ENCODE measurements at places on chromosomes 13 and 19. TPM values are rescaled to one million over a fixed set of nuclear protein-coding genes. Genes with fewer than 3 reads are reported as not detected.

DNA sequence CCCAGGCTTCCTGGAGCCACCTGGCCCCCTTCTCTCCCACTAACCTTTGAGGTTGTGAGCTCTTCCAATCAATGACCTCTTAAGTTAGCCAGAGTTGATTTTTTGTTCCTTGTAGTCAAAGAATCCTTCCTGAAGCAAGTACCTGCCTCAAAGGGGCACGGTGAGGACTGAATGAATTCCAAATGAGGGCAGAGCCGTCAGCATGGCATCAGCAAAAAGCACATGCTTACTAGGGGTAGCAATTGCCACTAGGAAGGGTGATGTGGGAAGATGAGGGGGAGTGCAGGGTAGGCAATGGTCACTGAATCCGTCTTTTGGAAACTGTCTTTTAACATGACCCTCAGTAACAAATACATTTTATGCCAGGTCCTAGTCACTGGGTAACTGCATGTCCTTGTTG, 15.6 kb upstream of the DHRS12 start:
- H3K4me3 ChIP-seq: no peak overlapping the region
- H3K27me3 ChIP-seq: no peaks in the 10 kb centered on the region
- no peak overlapping the region for H3K27ac ChIP-seq

DNA sequence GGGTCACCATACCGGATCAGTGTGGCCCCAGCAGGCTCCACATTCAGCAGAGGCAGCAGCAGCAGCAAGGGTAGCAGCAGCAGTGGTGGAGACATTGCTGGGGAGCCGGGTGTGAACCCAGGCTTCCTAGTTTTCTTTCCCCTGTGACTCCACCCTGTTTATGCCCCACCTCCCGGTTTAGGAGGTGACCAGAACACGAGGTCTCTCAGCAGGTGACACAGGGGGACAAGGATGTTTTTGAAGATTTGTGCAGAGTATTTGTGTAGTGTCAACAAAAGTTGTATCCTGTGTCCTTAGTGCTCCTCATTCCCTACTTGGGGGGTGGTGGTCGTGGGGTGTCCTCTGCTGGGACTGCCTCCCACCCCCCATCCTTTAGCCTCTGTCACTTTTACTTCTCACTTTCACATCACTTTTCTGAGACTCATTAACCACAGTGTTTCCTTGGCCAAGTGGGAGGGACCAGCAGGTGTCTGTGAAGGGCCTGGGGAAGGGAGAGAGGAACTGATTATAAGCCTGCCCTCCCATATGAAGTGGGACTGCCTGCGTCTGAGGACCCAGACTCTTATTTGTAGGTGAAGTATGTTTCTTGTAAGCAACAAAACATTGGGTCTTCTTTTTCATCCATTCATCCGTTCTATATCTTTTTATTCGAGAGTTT, 15.6 kb upstream of the KCNC3 start:
- no peaks in the 10 kb centered on the region for H3K27me3 ChIP-seq
- DNase-seq: no peak
- no peaks in the 10 kb centered on the region for H3K4me1 ChIP-seq
- H3K36me3 ChIP-seq: no peaks in the 10 kb centered on the region
- no peak overlapping the region for H3K27ac ChIP-seq

DNA sequence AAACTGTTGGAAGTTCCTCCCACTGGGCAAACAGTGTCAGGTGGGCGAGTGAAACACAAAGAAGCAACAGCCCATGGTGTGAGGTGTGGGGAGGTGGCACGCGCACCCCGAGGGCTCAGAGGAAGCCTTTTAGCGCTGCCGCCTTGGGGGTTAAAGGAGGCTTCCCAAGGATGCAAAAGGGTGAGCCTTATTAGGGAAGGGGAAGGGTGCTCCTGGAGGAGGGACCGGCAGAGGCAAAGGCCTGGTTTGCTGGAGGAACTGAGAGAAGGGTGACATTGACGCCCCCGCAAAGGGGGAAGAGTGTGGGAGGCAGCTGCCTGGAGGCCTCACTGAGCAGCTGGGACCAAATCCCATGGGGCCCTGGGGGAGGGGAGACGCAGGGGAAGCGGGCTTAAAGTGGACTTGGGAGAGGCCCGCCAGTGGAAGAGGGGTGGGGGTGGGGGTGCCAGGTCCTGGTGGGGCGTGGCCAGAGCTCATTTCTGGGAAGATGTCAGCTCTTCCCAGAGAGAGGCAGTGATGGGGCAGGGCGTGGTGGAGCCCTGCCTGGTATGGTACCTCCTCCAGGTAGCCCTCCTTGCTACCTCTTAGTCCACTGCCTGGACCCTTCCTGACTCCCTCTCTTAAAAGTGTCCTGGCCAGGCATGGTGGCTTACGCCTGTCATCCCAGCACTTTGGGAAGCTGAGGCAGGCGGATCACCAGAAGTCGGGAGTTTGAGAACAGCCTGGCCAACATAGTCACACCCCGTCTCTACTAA, 12.0 kb upstream of the FCHO1 start:
- peaks cover 28% of the 10 kb centered on the region for H3K36me3 ChIP-seq
- H3K4me3 ChIP-seq: no peak overlapping the region
- H3K27ac ChIP-seq: no peak overlapping the region
- H3K4me1 ChIP-seq: no peaks in the 10 kb centered on the region

DNA sequence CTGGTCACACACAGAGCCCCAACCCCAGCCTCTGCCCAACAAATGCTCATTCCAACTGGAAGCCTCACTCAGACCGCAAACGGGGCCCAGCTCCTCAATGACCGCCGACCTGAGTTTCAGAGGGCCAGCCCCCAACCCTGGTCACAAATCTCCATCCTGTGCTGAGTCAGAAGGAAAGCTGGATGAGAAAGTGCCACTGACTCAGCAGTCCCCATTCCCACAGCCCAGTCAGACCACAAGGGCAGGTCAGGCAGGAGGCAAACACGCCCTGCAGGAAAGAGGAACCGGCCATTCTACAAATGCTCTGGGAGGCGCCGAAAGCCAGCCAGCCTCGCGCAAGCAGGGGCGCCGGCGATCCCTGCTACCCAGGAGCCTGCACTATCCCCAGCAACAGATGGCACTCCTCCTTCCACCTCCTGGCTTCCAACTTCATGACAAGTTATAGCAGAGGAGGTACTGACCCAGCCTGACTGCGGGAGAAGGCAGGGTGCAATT, 14.1 kb upstream of the PRKD2 start:
- no peaks in the 10 kb centered on the region for H3K27me3 ChIP-seq
- peaks cover 90% of the 10 kb centered on the region for H3K36me3 ChIP-seq
- peaks cover 55% of the 10 kb centered on the region for H3K4me1 ChIP-seq
- H3K27ac ChIP-seq: peak overlapping the region; percentile 37
- peak; percentile 77 for DNase-seq
- no peak overlapping the region for H3K4me3 ChIP-seq

The SCN1B gene
- total RNA-seq: 2.9 TPM

The FFAR1 gene
- not detected for total RNA-seq
